Cerebellar nuclear complex (tissue), 1 donor: ENCODE measurements at places on chromosomes 3 and 15.

DNA sequence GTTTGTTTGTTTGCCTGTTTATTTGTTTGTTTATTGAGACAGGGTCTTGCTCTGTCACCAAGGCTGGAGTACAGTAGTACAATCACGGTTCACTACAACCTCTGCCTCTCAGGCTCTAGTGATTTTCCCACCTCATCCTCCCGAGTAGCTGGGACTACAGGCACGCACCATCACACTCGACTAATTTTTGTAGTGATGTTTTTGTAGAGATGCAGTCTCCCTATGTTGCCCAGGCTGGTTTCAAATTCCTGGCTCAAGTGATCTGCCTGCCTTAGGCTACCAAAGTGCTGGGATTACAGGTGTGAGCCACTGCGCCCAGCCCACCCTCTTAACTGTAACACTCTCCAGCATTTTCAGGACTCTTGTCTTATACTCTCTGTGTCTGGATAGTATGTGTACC is 26.7 kb downstream of the PLD1 start:
- DNase-seq = no peak

GRCh38 chr3:177810162-177810623 is 612.9 kb upstream of the TBL1XR1 start:
- DNase-seq = no peak

- DNase-seq = no peak
Observed at GRCh38 chr15:78426300-78426699, 11.7 kb upstream of the IREB2 start.

DNA sequence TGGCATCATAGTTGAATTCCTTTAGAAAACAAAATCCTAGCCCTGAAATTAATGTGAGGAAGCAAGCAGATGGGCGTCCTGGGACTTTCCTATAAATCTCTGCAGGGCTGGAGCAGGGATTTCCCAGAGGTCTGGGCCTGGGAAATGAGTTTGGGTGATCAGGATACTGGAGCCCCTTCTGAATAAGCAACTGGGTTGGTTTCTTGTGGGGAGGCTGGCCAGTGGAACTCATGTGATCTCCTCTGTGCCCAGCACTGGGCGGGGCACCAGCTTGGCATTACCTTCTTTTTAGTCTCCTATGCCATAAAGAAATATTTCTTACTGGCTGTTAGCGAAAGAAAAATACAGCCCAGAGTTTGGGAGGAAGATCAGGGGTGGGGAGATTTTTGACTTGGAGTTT is 1.7 kb downstream of the THSD4 start:
- DNase-seq = no peak

- DNase-seq = peak; percentile 51
Observed at GRCh38 chr3:33883951-33884561, 85.6 kb downstream of the PDCD6IP start.

DNA sequence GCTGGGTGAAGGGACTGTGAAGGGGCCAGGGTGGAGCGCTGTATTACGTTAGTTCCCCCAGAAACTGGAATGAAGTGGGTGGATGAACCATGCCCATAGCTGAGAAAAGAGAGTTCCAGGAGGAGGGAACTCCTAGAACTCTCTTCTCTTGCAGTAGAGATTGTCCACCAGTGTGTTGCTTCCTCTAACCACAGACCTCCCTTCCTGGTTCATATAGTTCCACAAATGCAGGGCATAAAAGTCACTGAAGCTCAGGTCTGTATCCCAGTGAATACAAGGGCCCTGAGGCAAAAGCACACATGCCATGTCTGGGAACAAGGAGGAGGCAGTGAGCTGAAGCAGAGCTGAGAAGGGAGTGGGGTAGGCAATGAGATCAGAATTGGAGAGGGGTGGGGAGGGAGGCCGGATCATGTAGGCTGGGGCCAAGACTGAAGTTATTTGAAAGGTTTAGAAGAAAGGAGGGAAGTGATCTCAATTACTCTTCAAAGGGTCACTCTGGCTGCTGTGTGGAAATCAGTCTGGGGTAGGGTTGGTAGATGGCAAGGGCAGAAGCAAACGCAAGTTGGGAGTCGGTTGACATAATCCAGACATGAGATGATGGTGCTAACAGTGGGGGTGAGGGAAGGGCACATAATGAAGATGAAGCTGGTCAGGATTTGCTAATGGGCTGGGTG is 6.5 kb downstream of the A4GNT start:
- DNase-seq = no peak

DNA sequence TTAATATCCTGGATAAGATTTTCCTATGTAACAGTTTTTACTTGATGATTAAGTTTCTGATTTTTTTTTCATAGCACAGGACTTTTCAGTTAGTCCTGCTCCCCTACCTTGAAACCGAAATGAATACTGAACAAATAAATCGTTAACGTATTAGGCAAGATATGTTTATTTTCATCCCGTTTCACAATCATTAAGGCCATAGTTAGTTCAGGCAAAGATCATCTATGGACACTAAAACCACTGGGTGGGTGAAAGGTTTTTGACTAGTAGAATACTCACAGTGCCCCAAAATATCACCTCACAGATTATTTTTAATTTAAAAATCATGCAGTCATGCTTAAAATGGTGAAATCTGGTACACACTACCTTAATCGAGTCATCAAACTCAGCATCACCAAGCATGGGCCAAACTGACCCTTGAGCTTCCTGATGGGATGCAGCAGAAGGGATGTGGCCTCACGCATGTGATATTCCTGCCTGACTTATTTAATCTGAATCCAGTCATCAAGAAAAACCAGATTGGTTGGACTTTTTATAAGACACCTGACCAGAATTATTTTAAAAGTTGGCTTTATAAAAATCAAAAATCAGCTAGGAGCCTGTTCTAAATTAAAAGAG is 365.0 kb downstream of the LPP start:
- DNase-seq = no peak

DNA sequence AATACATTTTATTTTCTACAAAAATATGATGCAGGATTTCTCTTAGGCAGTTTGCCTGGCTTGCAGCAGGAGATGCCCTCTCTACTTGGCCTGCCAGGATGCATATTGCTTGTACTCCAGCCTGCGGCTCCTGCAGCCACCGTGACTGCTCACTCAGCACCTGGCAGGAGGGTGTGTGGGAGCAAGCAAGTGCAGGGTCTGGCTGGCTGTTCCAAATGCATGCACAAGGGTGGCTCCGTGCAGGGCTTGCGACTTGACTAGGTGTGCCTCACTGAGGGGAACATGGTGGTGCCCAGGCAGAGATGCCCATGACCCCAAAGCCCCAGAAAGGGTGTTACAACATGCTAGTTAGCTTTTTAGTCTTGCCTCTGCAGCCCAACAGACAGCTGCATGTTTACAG is 1240.2 kb upstream of the ALCAM start:
- DNase-seq = no peak

- no peak for DNase-seq
Observed at GRCh38 chr3:22115581-22115980, 364.6 kb upstream of the ZNF385D start.

- DNase-seq = no peak
Observed at GRCh38 chr3:8650583-8651416, 6.2 kb upstream of the SSUH2 start.

GRCh38 chr3:188558343-188559071 is 404.6 kb downstream of the LPP start:
- no peak for DNase-seq

- no peak for DNase-seq
Observed at GRCh38 chr3:127663151-127663550, 9.6 kb upstream of the ABTB1 start.

GRCh38 chr3:12135029-12135657 is 23.6 kb downstream of the TIMP4 start:
- no peak for DNase-seq

- DNase-seq = no peak
Observed at GRCh38 chr3:118938183-118938961, 96.3 kb downstream of the IGSF11 start.

GRCh38 chr15:74529921-74530320 is 11.1 kb upstream of the ARID3B start:
- no peak for DNase-seq

DNA sequence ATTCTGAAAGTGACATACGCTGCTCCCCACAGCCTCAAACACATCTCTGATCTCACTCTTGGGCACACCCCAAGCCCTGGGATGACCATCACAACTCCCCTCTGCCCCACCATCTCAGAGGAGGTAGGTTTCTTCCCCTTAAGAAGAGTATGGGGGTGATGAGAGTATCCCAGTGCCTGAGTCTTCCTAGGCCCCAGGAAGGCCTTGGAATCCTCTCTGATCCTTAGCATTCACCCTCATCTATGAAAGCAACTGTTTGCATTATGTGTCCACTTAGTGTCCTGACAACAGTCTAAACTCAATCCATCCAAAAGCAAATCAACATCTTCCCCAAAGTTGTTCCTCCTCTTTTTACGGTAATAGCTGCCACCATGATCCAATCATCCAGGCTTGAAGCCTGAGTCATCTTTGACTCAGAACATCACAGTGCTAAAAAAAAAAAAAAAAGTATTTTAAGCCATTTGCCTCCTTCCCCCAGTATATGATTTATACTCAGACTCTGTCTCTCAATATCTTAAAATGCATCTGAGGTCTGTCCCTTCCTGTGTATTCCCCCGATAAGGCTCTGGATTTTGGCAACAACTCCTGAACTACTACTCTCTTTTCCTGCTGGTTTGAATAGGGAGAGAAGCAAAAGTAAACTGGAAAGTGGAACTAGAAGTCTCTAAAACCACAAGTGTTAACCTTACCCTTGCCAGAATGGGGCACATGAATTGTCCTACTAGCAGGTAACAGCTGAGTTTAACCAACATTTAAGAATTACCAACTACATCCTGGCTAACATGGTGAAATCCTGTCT is 22.5 kb downstream of the POPDC2 start:
- no peak for DNase-seq

DNA sequence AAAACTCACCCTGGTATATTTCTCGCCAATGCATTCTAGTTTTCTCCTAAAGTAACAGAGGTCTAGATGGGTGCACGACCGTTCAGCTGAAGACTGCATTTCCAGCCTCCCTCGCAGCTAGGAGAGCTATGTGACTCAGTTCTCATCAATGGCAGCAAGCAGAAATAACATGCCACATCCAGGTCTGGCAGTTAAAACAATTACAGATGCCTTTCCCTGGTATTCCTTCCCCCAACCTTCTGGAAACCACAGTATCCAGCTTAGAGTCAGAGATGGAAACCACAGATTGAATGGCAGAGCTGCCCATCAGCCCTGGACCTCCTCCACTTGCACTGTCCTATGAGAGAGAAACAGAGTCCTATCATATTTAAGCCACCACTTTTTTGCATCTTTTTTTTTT is 4.8 kb downstream of the HAPLN3 start:
- DNase-seq = no peak

DNA sequence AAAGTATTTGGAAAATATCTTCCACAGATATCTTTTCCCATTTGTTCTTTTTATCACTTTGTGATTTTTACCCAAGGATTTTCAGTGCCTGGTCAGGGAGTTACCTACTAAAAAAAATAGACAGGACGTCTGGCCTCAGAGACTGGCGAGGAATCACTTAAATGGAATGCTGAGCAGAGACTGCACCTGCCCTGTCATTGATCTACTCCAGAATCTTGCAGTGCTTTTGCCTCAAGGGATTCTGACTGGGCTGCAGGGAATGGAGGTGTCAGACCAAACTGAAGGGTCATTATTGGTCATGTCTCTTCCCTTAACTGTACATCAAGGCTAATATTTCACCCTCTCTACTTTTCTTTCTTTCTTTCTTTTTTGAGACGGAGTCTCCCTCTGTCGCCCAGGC is 12.1 kb upstream of the RYR3 start:
- DNase-seq = no peak

DNA sequence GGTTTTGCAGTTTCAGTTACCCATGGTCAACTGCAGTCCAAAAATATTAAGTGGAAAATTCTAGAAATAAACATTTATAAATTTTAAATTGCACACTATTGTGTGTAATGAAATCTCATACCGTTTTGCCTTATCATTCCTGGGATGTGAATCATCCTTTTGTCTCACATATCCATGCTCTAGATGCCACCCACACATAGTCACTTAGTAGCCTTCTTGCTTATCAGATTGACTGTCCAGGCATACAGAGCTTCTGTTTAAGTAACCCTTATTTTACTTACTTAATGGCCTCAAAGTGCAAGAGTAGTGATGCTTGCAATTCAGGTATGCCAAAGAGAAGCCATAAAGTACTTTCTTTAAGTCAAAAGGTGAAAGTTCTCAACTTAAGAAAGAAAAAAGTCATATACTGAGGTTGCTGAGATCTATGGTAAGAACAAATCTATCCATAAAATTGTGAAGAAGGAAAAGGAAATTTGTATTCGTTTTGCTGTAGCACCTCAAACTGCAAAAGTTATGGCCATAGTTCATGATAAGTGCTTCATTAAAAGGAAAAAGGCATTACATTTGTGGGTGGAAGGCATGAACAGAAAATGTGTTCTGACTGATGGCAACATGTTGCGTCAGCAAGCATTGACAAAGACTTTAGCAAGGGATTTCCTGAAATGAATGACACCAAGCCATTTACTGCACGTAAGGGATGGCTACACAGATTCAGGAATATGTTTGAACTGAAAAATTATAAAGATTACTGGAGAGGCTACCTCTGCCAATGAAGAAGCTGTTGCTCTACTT is 43.8 kb downstream of the SPATA16 start:
- DNase-seq = no peak

DNA sequence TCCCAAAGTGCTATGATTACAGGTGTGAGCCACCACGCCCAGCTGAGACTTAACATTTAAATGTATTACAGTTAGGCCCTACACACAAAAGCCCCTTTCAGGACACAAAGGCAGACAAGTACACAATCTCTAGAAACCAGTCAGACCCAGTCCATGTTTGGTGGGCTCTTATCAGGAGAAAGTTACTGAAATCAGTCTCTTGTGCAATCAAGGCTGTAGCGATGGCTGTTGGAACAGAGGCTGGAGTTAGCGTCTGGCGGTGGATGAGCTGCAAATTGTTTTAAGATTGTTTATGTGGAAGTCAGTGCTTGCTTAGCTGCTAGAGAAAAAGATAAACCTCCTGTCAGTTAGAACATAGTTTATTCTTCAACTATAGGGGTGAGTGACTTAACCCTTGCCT is 89.5 kb upstream of the SNRPN start:
- DNase-seq = no peak

DNA sequence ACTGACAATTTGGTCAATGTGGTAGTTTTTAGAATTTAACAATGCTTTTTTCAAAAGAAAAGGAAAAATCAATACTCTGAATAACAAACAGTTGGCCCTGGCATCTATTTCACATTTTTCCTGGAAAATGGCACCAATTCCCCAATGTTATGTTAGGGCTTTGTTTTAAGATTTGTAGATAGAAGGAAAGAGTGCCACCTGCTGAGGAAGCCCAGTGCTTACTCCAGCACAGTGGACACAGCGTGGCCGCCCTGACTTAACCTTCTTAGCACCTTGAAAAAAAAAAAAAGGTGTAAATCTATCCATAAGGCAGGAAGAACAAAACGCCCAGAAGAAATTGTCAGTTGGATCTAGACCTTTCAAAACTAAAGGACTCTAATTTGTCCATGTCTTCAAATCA is 110.7 kb upstream of the CNTN4 start:
- DNase-seq = no peak

GRCh38 chr3:194575484-194576210 is 57.6 kb downstream of the TMEM44 start:
- DNase-seq = no peak

GRCh38 chr3:139517321-139518065 is 22.0 kb downstream of the RBP1 start:
- DNase-seq = no peak
